ENCODE measurements at places on chromosomes 12 and 14.

GRCh38 chr14:39492267-39492666 is 60.0 kb upstream of the FBXO33 start:
- no peak for DNase-seq

DNA sequence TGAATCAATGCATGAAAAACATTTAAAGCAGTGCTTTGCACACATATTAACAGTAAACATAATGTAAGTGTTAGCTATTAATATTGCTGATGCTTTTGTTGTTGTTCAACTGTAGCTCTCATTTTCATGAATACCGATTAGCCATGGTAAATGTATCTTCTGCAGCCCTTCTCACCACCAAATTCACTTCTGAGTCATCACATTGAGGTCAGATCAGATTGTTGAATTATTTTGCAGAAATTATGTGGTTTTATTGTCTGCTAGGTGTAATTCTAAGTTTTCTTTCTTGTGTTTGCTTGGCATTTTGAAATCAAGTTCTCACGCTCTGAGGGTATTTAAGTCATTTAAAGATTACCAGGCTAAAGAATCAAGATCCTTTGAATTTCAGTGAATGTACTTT is 74.6 kb downstream of the AKAP6 start:
- no peak for DNase-seq

- DNase-seq = no peak
These were observed 20.8 kb downstream of the FAM222A start for GRCh38 chr12:109734219-109735000.

DNA sequence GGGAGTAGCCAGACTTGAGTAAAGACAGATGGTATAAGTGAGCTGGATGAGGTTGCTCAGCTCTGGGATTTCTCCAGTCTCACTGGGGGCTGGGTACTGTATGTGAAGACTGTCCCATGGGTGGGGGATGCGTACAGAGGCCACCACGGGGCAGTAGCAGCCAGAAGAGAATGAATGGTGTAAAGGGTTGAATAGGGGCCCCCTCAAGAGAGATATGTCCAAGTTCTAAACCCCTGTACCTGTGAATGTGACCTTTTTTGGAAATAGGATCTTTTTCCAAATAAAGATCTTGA is 21.8 kb upstream of the BCDIN3D start:
- DNase-seq = no peak

DNA sequence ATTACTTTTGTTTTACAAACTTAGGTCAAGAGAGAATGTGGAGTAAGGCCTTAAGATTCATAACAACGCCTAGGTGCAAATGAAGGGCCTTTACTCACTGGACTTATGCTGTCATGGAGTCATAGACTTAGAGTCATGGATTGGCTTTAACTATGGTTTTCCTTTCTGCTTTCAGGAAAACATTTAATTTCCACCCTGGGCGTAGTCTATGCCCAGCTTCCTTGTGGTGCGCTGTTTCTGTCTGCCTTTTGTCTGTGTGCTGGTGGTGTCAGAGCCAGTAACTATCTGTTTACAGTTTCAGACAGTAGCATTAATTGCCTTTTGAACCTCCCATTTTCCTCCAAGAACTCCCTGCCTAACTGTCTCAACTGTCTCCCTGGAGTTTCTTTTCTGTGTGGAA is 31.8 kb upstream of the COX6A1 start:
- DNase-seq = no peak

DNA sequence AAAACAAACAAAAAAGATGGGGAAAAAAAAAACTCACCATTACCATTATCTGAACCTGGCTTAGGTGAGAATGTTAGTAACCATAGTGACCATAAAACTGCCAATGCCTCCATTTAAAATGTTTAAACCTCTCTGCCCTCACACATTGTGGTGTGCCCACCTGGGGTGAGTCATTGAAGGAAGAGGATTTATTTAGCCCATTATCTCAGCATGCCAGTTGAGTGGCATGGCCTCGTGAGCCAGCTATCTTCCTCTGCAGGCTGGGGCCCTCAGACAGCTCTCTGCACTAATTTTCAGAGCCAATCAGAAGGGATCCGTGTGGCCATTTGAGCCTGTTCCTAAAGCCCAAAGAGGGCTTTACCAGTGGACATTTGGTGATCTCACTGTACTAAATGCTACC is 81.8 kb upstream of the CCDC198 start:
- DNase-seq = no peak

DNA sequence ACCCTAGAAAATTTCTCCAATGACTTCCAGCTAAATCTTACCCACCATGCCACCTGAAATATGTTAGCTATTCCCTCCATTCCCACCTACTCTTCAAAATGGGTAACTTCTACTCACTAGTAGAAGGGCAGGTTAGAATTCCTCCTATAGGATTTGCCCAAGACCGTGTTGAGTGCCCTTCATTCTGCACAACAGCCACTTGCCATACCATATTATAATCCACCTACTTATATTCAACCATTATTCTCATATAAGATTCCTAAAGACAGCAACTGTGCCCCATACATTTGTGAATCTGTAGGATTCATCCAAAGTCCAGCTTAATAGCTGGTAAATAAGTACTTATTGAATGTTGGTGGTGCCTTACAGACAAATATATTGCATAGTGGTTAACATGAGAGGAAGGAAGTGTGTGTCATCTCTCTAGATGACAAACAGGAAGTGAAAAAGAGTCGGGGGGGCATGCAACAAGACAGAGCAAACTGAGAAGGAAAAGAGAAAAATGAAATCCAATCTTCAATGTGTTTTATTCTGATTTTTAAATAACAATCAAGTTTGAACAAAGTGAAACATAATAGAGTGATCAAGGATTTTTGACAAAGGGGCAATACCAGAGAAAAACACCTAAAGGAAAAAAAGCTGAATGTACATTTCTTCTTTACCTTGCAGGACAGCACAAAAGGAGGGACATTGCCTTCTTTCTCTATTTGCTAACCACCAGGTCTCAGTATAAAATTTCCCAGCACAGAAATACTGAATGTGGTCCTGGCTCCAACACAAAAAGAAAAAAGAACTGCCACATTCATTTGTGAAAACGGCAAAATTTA is 389.3 kb upstream of the USP15 start:
- no peak for DNase-seq
